ENCODE measurements at places on chromosomes 2 and 18. TPM values are rescaled to one million over a fixed set of nuclear protein-coding genes. Genes with fewer than 3 reads are reported as not detected.

CNGA3 gene
- total RNA-seq = not detected

GRCh38 chr18:39260565-39260964 lies 1695.0 kb upstream of the CELF4 start:
- DNase-seq = no peak

DNA sequence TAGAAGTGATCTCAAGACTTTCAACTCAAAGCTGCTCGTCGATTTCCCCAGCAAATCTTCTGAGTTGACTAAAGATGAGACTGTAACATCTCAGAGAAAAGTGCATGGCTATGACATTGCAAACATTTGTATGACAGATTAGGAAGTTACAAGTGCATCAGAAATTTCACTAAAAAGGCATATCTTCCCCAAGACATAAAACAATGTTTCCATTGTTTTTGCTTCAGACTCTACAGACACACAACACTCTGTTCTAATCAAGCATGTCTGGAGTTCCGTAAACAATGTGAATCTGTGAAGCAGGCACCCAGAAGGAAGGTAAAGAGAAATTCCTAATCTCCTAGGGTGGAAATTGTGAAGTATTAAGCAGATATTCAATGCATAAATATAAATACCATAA lies 144.6 kb upstream of the LYPD1 start:
- DNase-seq = no peak

GLI2 gene
- 9.0 TPM for total RNA-seq

DNA sequence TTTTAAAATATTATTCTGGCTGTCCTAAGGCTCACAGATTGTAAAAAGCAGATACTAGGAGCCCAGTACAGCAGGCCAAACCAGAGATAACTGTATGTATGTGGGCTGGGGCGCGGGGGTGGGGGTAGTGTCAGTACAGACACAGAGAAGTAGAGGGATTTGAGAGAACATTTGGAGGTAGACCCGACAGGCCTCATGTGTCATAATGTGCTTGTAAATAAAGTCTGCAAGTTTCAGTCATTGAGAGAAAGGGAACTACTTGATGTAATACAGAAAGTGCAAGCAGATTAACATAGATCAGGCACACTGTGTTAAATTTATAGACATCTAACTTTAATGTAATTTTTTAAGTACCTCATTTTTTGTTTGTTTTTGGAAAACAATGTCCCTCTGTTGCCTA lies 7.4 kb upstream of the POLI start:
- DNase-seq = no peak

DNA sequence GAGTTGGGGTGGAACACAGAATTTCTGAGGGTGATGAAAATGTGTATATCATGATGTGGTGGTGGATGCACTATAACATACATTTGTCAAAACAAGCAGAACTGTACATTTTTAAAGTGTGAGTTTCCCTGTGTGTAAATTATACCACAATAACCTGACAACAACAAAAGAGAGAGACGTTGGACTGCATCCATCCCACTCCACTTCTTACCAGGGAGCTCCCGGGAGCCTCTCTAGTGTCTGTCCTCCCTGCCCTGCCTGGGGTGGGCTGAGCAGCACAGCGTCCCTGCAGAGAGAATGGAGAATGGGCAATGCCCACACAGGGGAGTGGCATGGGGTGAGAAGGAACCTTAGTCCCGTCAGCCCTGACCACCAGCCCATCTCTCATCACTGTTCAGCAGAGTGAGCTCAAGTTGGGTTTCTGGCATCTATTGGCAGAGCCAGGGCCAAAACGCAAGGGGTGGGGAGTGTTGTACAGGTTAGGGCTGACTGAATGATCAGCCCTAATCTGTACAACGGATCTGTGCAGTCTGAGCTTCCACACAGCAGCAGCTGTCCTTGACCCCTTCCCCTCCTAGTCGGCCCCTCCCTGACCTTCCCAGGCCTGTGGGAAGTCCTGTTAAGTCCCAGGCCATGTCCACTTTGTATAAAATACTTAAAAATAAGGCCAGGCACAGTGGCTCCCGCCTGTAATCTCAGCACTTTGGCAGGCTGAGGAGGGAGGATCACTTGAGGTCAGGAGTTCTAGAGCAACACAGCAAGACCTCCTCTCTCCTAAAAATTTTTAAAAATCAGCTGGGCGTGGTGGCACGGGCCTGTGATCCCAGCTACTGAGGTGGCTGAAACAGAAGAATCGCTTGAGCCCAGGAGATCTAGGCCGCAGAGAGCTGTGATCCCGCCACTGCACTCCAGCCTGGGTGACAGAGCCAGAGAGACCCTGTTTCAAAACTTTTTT lies 3.3 kb upstream of the PROC start:
- no peak for DNase-seq

GRCh38 chr2:24214880-24215279 lies 40.0 kb downstream of the FAM228A start:
- DNase-seq = no peak

DNA sequence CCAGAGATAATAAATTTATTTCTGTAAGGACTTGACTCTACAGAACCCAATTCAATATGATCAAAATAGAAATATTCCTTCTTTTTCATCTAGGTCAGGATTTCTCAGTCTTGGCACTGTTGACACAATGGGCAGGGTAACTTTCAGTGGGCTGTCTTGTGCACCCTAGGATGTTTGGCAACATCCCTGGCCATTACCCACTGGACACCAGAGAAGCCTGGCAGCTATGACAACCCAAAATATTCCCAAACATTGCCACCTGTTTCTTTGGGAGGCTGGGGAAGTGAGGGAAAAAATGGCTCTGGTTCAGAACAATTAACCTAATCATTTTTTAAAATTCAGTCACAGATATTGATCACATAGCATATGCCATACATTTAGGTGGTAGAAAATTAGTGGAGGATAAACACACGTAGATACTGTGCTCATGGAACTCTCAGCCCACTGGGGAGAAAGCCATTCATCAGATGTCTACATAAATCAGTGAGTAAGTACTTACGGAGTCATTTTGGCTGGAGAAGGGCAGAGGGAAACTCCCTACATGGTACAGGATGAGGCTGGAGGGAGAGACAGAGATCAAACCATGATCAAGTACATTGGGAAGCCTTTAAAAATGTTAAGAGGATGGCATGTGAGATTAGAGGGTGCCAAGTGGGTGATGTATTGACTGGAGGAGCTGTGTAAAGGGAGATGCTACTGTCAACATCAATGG lies 718 bp upstream of the TNP1 start:
- DNase-seq = no peak

DNA sequence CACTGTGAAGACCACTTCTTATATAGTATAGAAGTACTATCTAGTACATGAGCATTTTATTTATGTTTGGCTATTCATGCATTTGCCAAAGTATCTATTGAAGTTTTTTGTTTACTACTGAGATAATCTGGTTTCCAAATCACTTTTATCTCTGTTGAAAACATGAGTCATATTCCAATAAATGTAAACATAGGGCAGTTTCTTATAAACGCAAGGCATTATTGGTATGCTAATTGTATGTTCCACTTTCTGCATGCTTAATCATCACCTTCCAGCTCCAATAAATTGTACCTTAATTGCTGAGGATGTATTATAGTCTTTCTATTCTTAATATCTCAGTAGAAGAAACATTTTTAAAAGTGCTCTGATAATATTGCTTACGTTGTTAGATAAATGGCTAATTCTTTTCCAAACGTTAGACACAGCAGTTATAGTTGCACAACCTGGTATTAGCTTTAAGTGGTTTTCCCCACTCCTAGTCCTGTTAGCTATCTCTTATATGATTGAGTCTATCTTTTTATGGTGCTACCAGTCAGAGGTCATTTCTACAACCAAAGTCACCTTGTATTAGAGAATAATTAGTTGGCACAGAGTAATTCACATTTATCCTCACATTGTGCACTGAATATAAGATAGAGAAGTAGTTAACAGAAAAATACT lies 17.2 kb downstream of the ITGA4 start:
- no peak for DNase-seq

DNA sequence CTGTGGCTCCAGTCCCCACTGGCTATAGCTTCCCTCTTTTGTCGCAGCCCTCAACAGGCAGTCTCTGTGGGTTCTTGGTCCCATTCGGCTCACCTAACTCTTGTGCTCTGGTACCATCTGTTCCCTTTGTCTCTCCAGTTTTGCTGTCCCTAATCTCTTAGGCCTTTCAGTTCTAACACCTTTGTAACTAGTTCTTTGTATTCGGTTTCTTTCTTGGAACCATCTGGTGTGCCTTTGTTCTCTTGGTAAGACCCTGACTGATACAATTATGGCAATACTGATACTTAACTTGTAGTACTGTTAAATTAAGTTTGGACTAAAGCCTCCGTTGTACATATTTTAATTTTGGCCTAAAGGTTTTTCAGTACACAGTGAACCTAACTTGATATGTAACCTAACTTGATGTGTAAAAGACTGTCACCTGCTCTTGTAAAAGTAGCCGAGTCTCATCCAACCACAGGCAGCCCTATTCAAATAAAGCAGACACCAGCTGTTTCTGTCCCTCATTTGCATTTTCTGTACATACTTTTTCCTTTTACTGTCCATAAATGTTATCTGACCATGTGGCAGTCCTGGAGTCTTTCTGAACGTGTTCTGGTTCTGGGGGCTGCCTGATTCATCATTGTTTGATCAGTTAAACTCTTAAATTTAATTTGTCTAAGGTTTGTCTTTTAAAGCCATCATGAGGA lies 4.8 kb upstream of the MRPL44 start:
- DNase-seq = no peak

DNA sequence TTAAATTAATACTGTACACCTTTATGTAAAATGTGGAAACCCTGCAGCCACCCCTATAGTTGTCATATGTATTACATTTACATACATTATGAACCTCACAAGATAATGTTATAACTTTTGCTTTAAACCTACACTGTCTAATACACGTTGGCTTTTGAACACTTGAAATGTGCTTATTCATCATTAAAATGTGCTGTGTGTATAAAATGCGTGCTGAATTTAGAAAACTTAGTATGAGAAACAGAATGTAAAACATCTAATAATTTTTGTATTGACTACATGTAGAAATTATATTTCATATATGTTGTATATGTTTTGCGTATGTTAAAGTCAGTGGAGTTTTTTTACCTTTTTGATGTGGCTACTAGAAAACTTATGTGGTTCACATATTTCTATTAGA lies 68.8 kb downstream of the MAPRE2 start:
- DNase-seq = no peak

WDR33 gene
- total RNA-seq = 47.2 TPM

DNA sequence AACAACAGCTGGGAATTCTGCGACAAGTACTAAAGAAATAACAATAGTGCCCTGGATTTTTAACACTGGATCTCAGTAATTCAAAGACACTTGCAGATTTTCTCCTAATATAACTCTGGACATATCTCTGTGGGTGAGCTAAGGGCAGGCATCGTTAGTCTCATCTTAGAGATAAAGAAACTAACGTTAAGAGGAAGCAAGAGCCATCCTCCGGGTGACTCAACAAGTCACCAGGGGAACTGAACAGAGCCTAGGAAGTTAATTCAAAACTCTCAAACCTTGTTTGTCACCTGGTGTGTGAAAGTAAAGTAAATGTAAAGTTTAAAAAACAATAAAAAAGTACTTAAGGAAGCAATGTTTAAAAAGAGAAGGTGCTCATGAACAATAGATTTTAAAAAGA lies 41.6 kb upstream of the NRP2 start:
- no peak for DNase-seq

DNA sequence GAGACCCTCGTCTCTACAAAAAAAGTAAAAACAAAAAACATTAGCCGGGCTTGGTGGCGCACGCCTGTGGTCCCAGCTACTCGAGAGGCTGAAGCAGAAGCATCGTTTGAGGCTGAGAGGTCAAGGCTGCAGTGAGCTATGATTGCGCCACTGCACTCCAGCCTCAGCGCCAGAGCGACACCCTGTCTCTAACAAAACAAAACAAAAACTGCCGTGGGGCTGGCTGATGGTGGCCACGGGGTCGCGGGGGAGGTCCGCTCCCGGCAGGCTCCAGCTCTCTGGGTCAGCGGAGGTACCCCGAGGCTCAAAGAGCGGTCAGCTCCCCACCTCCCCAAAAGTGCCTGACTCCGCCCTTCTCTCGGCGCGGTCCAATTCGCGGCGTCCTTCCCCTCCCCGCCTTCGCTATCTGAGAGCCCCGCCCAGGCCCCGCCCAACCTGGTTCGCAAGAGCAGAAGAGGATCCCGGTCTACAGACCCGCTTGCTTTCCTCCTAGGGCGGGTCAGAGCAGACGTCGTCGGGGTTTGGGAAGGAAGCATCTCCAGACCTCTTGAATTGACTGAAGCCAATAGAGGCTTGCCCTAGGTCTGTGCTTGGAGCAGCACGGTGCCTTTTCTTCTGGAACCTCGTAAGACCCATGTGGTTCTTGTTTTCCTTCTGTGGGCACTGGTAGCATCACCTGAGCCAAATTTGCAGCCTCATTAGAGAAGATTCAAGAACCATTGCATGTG lies 7.8 kb downstream of the RAX start:
- DNase-seq = no peak

TWIST2 gene
- 12.9 TPM for total RNA-seq

DNA sequence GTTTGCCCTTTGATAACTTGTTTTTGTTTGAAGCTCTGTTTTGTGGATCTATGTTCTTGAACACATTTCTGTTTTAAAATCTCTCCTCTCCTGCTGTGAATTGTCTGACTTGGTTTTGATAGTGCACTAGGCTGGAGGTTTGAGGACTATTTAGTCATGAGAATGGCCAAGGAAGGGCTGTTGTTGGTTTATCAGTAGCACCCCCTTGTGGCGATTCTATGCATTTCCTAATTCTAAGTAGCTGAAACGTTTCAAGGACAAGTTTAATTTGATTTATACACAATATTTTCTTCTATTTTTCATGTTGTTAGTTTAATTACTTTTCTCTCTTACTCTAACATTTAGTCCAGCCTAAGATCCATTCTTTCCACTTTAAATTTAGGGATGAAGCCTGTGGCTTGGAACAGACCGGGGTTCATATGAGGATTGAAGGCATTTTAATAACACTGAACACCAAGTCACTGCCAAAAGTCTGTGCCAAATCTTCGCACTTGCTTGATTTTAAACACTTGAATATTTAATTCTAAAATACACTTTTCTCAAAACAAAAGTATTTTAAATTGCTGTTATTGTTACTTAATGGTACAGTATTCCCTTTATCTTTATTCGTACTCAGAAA lies 166.0 kb downstream of the SOCS6 start:
- DNase-seq = no peak

DHRS9 gene
- total RNA-seq = 3.1 TPM

GRCh38 chr2:12207491-12207890 lies 461.1 kb downstream of the LPIN1 start:
- no peak for DNase-seq

DNA sequence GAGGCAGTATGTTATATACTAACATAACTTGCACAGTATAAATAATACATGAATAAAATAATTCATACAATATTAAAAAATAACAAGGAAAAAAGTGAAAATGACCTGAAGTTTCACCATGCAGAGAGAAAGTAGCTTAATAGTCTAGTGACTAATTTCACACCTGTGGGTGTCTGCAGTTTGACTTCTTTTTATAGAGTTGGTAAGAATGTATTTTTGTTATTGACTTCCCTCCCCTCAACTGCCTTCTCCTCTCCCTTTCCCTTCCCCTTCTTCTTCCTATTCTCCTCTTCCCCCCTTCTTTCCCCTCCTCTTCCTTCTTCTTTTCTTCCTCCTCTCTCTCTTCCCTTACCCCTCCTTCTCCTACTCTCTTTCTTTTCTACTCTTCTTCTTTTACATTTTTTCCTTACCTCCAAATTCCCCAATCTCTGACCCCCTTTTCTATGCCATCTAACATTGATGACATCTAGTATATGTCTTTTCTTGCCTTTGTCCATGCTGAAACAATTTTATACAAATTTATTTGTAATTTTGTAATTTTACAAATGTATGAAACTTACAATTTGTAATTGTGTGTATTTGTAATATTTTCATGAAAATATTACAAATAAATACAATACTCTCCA lies 3.1 kb downstream of the DNAH6 start:
- no peak for DNase-seq

GRCh38 chr2:148953426-148953825 lies 78.4 kb downstream of the KIF5C start:
- no peak for DNase-seq

All from aorta (tissue), 5 donors.